ENCODE measurements at places on chromosomes 2 and 18.
A peak's percentile ranks its signal among the peaks of the same experiment; 100 is the strongest.

GRCh38 chr18:37577051-37577611 lies 11.5 kb upstream of the CELF4 start:
- no peak for DNase-seq

GRCh38 chr18:67478249-67478648 lies 38.3 kb downstream of the DSEL start:
- DNase-seq: no peak

DNA sequence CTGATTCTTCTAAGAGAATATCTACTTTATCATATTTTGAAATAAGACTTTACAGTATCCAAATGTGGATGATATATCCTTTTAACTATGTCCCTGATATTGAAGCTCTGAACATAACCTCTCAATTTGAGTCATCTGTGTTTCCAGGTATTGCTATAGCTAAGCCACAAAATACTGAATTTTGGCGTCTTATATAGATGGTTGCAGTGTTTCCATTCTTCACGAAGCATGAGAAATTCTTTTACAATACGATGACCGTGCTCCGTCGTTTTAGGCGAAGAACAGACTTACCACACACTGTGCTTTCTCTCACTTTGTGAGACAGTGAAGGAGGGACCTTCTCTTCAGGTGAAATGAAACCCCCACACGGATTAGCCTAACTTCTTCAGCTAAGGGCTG lies 45.3 kb downstream of the LRRFIP1 start:
- DNase-seq: no peak

- no peak for DNase-seq
Measured at GRCh38 chr18:74139888-74140287, 7.7 kb downstream of the FBXO15 start.

DNA sequence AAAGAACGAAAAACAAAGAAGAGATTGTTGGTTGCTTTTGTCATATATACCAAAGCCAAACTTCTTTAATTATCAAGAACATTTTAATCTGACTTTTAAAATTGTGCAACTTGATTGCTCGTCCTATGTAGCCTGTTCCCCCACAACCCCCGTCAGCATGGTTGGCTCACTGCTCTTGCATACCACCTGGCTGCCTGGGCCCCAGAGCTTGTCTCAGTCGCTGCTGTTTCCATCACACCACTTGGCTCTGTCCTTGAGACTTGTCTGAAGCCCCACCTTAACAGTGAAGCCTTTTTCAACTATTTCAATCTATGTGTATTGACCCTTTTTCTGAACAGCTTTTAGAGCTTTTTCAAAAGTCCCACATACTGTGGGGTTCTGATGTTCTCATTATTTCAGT lies 270.8 kb downstream of the ZNF407 start:
- no peak for DNase-seq

DNA sequence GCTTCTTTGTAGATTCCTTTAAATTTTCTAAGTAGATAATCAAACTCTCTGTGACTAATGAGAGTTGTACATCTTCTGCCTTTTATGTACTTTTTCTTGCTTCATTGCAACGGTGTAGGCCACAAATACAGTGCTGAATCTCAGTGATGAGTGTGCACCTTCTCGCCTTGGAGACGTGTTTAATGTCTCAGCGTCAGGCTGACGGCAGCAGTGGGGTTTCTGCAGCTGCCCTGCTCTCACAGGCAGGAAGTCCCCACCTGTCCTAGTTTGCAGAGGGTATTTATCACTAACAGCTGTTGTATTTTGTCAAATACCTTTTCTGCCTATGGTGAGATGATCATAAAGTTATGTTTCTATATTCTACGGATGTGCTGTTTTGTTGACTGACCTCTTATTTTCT lies 13.3 kb downstream of the AGXT start:
- no peak for DNase-seq

- no peak for DNase-seq
Measured at GRCh38 chr2:127625572-127625951, 20.4 kb upstream of the GPR17 start.

GRCh38 chr2:167875529-167875928 lies 371.9 kb downstream of the STK39 start:
- DNase-seq: no peak

DNA sequence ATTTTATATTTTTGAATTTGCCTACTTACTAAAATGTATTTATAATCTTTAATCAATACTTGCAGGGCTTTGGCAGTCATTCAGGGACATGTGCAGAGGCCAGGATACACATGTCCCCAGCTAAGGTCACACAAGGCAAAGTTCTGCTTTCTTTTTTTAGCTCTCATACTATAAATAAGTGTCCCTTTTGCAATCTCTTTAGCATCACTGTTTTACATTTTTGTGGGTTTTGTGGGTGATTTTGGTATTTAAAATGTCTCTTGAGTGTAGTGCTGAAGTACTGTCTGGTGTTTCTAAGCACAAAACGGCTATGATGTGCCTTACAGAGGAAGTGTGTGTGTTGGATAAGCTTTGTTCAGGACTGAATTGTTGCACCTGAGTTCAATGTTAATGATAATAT lies 309.0 kb upstream of the GULP1 start:
- DNase-seq: no peak

DNA sequence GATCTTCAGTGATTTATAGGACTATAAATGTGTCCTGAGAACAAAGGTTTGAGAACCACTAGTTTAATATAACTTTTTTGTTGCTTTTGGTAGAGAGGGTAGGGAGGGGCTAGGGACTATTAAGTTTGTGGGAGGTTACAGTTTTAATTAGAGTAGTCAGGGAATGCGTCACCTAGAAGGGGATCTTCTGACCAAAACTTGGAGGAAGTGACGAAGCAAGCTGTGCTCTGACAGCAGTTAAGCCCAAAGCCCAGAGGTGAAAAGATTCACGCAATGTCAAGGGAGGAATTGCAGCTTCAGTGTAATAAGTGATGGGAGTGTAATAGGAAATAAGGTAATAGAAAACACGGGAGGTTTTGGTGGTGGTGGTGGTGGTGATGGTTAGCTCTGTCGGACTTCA lies 8.1 kb downstream of the TDRD15 start:
- DNase-seq: no peak

- no peak for DNase-seq
Measured at GRCh38 chr2:11321847-11322246, 22.6 kb downstream of the ROCK2 start.

GRCh38 chr18:76621226-76621625 lies 126.2 kb upstream of the ZNF516 start:
- no peak for DNase-seq

- no peak for DNase-seq
Measured at GRCh38 chr2:241208058-241208457, 19.6 kb downstream of the ANO7 start.

DNA sequence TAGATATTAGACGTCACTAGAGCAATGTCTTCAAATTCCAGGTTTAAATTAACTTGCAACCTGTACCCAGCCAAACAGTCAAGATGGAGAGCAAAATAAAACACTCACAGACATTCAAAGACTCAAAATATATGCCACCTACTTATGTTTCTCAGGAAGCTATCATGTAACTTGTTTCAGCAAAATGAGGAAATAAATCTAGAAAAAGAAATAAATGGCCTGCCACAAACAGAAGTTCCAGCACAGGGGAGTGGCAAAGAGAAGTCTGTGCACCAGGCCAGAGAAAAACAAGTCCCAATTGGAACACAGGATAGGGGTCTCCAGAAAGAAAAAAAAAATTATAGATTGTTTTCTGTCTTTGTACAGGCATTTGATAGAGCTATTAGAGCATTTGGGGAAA lies 96.7 kb downstream of the LRP2 start:
- DNase-seq: no peak

GRCh38 chr2:12097859-12098258 lies 351.4 kb downstream of the LPIN1 start:
- no peak for DNase-seq

DNA sequence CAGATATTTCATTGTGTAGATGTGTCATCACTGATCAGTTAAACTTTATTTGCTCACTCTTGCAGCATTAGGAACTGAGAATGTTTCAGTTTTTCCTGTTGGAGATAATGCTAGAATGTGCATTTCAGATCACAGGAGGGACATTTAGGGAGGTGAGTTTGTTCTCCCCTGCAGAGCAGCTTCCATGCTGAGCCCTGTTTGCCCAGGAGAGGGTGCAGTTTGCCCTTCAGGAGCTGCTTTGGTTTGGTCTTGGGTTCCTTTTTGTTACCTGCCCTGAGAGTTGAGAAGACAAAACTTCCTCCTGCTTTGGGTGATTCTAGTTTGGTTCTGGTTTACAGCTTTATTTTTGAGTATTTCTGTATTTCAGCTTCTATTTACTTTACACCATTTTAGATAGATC lies 49.9 kb downstream of the DGKD start:
- peak; percentile 75 for DNase-seq

DNA sequence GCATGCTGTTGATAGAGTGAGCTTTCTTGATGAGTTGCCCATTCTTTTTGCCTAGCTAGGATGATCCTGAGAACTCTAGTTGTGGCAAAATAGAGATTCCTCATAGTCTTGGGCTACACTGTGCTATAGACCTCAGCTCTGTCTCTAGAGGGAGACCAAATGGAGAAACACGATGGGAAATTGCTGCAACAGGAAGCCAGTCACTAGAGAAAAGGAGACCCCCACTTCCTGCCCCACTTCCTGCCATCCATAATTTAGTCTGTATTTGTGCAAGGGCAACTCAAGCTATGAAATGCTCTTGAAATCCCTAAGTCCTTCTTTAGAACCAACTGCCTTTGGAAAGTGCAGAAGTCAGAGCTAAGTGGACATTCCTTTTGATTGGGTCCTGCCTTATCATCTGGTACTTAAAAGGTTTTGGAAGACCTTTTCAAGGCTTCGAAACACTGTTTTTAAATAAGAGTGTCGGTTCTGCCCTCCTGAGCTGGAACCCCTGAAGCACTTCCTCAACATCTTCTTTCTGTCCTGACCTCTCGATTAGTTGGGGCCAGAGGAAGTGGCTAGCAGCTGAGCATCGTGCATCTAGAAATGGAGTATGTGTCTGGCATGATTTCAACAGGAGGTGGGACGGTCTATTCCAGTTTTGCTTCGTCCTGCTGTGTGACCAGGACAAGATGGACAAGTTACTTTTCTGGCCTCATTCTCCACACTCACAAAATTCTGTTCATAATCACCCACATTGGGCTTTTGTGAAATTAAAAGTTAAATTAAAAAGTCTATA lies 8.6 kb upstream of the KCNE4 start:
- no peak for DNase-seq

GRCh38 chr2:137870682-137871081 lies 93.6 kb upstream of the HNMT start:
- DNase-seq: no peak

GRCh38 chr2:9707611-9708160 lies 76.9 kb upstream of the YWHAQ start:
- DNase-seq: no peak

GRCh38 chr18:31634331-31634713 lies 42.6 kb downstream of the TTR start:
- no peak for DNase-seq

DNA sequence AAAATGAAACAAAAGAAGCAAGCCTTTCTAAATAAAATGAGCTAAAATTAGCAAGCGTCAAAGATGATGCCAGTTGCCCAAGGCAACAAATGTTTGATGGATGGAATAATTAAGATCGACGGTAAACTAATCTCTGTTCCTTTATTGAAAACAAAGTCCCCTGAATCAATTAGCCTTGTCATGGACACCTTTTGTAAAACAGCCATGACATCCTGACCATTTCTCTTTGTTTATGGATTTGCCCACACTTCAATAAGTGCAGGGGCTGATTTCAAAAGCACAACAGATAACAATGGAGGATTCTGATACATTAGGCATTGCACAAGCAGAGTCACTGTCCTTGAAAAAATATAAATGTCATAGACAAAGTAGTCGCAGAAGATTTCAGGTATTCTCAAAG lies 160.1 kb upstream of the HNRNPA3 start:
- DNase-seq: no peak

DNA sequence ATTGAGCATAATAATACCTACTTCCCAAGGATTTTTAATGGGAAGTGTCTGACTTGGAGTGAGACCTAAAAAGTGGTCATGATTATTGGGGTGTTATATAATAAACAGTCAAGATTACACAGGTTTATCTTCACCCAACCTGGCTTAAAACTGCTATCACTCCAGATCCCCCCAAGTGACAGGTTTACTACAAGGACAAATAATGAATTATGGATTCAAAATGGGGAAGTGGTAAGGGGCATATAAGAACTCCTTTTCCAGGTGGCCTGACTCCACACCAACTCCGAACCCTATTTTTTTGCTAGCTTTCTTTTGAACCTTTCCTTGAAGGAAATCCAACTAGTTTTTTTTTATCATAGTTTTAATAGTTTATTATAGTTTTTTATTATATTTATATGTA lies 663.0 kb upstream of the FANCL start:
- no peak for DNase-seq

DNA sequence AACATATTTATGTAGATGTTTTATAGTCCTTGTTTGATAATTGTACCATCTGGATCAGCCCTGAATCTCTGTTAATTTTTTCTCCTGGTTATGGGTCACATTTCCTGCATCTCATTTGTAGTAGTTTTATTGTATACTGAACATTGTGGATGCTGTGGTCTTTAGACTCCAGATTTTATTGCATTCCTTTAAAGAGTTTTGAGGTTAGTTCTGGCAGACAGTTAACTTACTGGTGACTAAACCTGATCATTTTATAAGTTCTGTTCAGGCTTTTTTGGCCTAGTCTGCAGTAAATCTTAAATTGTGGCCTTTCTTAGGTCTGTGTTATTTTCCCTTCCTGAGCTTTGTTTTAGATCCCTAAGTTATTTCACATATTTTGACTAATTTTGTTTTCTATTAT lies 84.3 kb downstream of the FANCL start:
- no peak for DNase-seq

DNA sequence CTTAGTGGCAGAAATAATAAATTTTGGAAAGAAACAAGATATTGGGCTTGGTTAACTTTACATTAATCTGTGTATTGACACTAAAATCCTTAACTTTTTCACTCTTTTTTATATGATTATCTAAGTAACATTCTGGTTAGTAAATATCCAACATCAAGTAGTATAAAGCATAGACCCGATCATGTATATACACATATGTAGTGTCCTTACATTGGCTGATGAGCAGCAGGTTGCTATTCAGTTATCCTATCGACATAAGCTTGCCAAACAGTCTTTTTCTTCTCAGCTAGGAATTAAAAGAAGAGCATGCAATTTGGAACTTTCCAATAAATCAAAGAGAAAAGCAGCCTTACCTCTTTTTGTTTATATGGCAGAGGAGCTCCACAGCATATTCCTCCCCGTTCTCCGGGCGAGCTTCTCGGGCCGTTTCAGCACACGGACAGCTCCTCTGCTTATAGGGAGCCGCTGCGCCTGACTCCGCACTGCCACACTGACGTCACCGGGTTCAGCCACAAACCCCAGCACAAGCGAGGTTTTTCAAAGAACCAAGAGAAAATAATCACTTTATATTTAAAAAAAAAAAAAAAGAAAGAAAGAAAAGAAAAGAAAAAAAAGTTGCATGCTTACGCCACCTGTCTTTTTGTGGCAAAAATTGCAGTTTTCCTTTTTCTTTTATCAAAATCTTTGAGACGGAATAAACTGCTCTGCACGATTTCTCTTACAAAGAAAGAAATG lies at the start of gene SCG2:
Gene SCG2, minus strand, starts transcription at position 430 of the 735 bp plus-strand sequence. CDS start 3,079 bp downstream, outside the sequence.
- DNase-seq: peak; percentile 41

- no peak for DNase-seq
Measured at GRCh38 chr2:225122007-225122406, 79.7 kb upstream of the DOCK10 start.
